ENCODE measurements at places on chromosomes 7 and 10.

DNA sequence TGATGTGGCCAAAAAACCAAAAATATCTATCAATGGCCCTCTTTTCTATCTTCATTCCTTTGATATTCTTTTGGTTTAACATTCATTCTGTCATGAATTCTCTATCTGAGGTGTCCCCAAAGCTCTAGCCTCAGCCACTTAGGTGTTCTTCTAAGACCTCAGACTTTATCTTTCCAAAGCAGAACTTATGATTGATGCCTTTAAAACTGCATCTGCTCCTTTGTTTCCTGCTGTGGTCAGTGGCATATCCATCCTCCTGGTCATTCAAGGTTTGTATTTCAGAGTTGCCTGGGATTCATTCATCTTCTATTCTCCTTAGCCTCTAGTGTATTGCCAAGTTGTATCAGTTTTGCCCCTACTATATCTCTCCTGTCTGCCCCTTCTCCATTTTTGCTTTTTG, 30.6 kb downstream of the FHIP2A start:
- no peak for DNase-seq

DNA sequence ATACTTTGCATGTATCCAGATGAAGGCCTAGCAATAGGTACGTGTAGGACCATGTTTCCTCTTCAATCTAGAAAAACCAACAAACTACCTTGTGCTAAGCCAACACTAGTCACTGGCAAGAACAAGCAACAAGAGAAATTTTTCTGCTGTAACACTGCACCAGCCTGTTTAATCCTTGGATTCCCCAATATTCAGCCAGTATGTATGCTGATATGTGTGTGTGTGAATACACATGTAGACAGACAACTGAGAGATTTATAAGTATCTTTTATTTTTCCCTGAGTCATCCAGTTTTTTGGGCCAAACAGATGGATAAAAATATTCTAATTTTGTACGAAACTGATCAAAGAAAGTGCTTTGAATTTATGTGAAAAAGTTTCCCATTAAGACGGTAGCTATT, 26.2 kb downstream of the GLI3 start:
- no peak for DNase-seq

DNA sequence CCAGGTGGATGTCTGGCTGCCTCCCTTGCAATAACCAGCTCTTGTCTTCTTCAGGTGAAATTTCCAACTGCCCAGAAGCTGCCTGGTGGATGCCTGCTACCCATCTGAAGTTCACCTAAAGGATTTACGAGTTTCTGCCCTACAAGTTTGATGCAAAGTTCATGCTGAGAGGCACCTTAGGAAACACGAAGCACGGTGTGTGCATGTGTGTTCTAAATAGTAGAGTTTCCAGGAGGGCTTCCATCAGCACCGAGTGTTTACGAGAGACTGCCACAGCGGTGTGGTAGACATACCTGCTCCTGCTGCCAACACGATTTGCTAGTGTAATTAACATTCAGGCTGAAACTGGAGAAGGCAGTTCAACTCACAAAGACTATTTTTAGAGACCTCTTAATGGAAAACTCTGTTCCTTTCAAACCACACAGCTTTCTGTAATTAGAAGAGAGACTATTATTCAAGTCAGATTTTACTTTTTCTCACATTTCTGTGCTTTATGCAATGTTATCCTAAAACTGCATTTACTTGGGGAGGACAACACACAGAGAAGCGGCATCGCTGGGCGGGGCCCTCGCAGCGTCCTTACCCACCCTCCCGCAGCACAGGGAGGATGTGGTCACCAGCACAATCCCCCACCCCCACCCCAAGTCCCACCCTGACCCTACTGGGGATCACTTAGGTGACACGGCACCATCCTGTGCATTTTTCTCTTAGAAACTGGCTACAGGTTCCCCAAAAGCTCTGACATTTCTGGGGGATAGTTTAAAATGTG, 15.5 kb upstream of the CPXM2 start:
- no peak for DNase-seq

GRCh38 chr7:12747687-12748306, 60.4 kb downstream of the ARL4A start:
- DNase-seq: no peak

DNA sequence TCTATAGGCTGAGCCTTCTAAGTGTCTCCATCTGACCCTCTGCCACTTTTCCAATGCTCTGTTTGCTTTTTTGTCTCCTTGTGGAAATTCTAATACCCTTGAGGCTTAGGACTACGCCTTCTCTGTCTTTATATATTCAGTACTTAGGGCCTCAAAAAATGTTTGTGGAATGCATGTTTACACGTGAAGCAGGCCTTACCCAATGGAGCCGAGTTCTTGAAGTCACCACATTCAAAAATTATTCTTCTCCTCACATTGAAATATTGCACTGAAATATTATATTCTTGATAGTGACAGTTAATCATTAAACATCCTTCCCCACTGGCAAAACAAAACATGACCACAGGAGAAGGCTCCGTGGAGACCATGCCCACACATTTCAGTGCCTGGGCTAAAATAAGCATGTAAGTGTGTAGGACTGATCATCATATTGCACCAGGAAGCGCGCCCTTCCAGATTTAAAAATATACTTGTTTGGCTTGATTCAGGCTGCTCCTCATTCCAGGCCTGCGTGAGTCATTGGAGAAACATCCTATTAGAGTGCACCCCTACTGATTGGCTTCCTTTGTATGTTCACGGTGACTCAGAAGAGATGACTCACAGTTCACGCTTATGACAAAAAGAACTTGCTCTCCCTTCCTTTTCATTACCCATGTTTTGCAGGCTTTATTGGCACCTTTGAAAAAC, 307.4 kb upstream of the AOAH start:
- DNase-seq: peak; percentile 64

DNA sequence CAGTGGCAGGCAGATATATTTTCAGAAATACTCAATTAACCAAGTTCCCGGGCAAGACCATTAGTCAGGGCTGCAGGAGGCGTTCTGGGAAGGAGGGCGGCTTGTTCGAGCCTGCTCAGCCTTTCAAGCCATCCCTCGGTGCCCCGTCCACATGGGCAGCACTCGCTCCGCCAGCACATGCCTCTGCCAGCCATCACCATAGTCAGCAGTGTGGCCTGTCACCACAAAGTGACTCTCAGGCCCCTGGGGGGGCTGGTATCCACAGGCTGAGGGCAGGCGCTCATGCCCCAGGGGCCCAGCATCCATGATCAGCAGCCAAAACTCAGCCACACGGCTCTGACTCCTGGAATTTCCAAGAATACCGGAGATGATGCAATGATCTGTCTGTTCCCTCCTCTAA, 81.9 kb downstream of the CHST15 start:
- no peak for DNase-seq

DNA sequence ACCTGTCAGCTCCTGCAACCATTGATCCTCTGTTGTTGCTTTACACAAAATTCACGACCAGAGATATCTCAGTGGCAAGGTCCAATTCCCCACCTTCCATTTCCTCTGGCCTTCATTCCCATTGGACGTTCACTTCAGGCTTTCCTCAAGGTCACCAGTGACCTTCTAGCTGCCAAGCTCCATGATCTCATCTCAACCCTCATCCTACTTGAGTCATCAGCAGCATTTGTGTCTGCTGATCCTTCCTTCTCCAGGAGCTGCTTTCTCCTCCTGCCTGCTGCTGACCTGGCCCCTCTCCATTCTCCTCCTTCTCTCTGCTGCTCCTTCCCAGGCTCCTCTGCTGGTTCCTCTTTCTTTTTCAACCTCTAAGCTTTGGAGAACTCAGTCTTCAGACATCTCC, 66.2 kb upstream of the C10orf90 start:
- DNase-seq: no peak

DNA sequence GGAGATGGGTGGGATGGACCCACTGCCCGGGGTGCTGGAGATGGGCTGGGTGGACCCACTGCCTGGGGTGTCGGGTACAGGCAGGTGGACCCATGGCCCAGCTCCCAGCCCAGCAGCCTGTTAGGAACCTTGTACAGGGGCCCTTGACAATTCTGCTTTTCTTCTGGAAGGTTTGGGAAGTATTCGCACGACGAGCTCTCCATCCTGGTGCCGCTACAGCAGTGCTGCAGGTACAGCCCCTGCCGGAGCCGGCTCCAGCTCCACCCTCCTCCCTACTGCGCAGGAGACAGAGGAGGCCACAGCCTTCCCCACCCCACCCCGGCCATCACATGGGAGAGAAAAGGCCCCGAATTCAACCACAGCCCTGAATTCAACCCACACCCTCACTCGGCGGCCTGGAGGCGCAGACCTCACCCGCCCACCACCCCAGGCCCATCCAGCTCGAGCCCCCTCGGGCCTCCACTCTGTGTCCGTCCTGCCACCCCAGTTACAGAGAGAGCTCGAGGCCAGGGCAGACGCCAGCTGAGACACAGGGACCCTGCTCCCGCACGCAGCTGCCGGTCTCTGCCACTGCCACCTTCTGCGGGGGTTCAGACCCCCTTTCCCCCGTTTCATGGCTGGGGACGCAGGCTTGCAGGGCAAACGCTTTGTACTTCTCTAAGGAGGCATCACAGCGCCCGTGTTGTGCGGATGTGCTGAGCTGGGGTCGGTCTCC, 31.3 kb upstream of the FOXL3 start:
- DNase-seq: no peak

GRCh38 chr7:151286148-151286547, 37.7 kb upstream of the SMARCD3 start:
- DNase-seq: no peak
